ENCODE measurements at places on chromosomes 12 and 14.

DNA sequence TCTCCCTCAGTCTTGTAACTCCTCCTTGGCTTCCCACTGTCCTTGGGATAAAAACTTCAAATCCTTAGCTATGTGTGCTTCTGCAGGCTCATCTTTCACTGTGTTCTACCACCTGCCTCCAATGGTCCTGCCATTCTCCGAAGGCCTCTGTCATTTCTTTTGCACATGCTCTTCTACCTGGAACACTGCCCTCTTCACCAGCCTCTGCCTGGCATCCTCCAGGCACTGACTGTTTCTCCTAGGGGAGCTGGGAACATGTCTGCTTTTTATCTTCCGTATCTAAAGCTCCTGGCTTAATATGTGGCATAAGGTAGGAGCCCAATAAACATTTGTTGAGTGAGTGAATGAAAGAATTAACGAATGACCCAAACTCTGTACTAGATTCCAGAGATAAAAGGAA is 603.3 kb upstream of the TMEM132C start:
- no peak for DNase-seq

- DNase-seq, result no peak
Observed at GRCh38 chr14:98704441-98704840, 567.6 kb downstream of the BCL11B start.

- peak; percentile 18 for DNase-seq
Observed at GRCh38 chr12:49288412-49288853, 6.5 kb upstream of the PRPH start.

GRCh38 chr12:96448300-96448699 is 41.1 kb upstream of the CFAP54 start:
- no peak for DNase-seq

GRCh38 chr12:52082669-52082987 is 3.1 kb downstream of the SMIM41 start:
- DNase-seq, result no peak

GRCh38 chr12:122978507-122978955 is 1.9 kb upstream of the ARL6IP4 start:
- DNase-seq, result no peak

- no peak for DNase-seq
Observed at GRCh38 chr14:103372552-103373304, 12.5 kb upstream of the MARK3 start.

DNA sequence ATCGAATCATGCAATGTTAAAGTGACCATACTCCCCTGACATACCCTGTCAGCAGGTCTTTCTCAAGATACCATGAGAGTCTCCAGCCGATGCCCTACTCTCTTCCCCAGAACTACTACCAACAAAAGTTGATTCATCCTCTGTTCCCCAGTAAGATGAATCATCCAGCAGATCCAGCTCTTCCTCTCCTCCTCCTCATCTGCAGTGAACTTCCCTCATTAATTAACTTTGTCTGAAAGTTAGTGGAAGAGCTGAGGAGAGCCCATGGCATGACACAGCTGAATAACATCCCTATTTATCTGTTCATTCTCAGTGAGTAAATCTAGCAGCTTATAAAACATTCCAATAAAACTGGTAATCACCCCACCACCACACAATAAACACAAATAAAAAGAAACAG is 213.4 kb downstream of the EGLN3 start:
- no peak for DNase-seq

DNA sequence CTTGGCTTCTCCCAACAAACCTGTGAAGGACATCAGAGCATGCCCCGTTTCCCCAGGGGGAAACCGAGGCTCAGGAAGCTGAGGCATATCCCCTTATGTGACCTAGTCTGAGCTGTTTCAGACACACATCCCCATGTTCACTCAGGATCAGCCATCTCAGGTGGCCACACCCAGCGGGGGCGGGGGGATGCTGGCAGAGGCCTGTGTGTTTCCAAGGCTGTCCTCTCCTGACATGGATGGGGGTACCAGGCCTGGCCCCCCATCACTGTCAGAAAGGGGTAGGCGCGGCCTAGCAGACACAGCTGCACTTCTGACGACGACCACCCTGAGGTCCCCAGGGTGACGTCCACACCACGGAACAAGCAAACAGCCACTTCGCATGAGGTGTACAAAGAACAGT is 22.1 kb downstream of the CCDC85C start:
- DNase-seq, result no peak

DNA sequence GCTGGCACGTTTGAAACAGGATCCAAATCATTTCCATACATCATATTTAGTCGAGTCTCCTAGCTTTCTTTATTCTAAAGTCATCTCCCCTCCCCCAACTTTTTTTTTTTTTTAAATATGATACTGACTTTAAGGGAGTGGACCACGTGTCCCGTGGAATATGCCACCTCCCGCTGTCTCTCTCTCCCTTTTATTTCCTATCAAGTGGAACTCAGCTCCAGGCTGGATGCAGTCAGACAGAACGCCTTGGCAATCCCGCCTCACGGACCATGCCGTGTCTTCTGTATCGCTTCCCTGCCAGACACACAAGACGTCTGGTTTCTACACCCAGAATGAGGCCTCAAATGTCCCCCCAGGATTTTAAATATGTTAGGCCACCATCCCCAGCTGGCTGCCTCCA is 21.2 kb downstream of the BCL7A start:
- DNase-seq, result no peak
